ENCODE measurements at places on chromosomes 1 and 21.

DNA sequence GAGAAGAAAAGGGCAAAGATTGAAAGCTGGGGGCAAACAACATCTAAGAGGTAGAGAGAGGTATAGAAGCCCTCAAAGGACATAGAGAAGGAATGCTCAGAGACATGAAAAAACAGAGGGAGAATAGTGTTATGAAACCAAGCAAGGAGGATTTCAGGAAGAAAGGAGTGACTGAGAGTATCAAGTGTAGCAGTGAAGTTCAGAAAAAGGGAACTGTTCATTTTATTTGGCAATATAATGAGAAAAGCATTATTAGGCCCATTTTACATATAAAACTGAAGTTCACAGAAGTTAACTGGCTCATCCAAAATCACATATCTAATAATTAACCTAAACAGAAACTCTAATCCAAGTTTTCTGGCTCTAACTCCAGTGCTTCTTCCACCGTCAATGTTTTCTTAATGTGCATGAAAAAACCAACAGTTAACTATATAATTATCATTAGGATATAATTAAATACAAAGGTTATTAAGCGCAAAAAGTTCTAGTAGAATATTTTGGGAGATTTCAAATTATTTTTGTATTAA is 17.7 kb downstream of the NEXN start:
- no peak for DNase-seq

- no peak for DNase-seq
Observed at GRCh38 chr1:64280001-64280400, 76.6 kb downstream of the UBE2U start.

DNA sequence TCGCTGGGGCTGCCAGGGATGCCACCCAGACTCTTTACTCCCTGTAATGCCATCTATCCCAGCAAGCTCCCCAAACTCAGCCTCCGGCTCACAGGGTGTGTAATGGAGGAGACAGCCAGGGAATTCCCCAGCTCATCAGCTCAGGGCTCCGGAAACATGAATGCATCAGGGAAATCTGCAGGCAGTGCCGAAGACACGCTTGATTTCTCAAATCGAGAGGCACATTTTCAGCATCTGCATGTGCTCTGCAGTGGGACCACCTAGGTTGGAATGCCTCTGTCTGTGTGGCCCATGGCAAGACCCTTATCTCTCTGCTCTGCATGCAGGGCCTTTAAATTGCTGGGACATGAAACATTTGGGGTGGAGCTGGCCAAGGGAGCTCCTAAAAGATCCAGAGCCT is 170.1 kb downstream of the TRABD2B start:
- DNase-seq = no peak

- DNase-seq = no peak
Observed at GRCh38 chr1:61572046-61572445, 152.9 kb downstream of the TM2D1 start.

GRCh38 chr21:25862112-25862511 is 127.3 kb downstream of the GABPA start:
- no peak for DNase-seq
